ENCODE measurements at places on chromosomes 1 and 21.

- peak; percentile 56 for DNase-seq
These were observed 16.6 kb downstream of the TEX35 start for GRCh38 chr1:178529364-178530036.

- no peak for DNase-seq
These were observed 11.3 kb downstream of the EFHD2 start for GRCh38 chr1:15420853-15421465.

GRCh38 chr21:20030390-20030789, 967.8 kb upstream of the NCAM2 start:
- no peak for DNase-seq

- DNase-seq, result no peak
These were observed 80.6 kb downstream of the ELAVL4 start for GRCh38 chr1:50189369-50189768.

DNA sequence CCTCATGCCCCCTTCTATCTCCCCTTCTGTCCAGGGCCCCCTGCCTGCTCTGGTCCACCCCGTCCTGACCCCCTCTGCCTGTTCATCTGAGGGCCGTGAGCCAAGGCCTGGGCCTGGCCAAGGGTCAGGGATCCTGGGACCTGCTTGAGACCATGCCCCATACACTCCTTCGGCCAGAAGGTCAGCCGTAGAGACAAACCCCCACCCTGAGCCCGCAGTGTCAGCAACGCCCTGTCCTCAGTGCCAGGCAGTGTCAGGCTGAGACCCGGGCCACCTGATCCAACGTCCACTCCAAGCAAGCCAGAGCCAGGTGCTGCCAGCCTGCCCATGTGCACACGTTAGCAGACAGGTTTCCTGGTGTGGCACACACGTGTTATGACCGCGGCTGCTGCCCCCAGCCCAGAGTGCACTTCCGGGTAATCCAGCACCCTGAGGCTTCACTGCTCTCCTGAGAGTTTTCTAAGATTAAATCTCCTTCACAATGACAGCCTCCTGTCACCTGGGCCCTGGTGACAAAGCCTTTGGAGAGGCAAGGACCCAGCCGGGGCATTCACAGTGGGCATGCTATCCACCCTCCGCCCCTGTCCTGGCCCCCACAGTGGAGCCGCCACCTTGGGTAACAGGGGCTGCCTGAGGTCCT, 10.1 kb upstream of the SAMD11 start:
- no peak for DNase-seq

DNA sequence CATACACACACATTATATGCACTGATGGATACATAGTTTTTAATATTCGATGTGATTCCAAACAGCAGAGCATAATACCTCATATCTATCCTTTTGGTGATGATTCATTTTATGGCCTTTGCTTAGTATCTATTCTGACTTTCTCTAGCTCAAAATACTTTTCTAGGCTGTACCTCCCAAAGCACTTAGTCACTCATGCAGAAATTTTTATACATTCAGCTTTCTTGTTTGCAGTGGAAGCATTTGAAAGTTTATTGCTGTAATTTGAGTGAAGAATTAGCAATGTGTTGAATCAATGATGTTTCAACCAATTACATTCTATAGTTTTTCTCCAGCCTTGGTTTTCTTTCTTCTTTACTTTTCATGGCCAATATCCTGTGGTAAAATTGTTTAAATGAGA, 66.7 kb downstream of the LBR start:
- DNase-seq, result no peak

- no peak for DNase-seq
These were observed 120.1 kb upstream of the RUNX3 start for GRCh38 chr1:25050165-25050564.

Data from H9 (cell line).